RPMI7951 (cell line): ENCODE measurements at places on chromosomes 4 and X. TPM values are rescaled to one million over a fixed set of nuclear protein-coding genes. Genes with fewer than 3 reads are reported as not detected.

DNA sequence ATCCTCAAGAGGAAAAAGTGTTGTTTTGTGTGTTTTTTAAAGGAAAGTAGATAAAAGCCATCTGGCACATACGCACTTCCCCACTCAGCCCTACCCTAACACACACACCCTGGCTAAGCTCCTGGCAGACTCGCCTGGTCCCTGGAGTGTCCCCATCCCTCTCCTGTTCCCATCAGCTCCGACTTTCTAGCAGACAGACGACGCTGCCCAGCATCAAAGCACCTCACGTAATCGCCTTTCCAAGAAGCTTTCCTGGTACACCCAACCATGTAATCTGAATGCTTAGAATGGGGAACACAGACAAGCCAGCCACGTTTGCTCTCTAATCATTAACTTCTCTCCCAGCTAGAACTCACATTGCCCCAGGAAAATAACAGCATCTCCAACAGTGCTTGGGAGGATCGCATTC is 116.2 kb downstream of the AFAP1 start:
- DNase-seq = no peak

DNA sequence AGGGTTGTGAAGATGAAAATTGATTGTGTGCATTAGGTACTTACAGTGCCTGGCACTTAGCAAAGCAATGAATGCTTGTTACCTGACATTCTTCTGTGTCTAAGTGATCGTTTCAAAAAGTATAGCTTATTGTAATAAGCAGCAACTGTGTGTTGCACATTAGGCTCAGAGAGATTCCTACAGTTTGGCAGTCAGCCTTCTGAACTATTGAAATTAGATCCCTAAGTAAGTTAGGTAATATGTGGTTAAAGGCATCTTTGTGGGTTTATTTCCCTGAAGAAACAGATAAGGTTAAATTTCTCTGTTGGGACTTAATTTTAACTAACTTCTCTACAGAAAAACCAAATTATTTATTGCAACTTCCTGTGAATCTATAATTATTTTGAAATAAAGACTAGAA is 93.4 kb downstream of the REPS2 start:
- peak; percentile 44 for DNase-seq

DNA sequence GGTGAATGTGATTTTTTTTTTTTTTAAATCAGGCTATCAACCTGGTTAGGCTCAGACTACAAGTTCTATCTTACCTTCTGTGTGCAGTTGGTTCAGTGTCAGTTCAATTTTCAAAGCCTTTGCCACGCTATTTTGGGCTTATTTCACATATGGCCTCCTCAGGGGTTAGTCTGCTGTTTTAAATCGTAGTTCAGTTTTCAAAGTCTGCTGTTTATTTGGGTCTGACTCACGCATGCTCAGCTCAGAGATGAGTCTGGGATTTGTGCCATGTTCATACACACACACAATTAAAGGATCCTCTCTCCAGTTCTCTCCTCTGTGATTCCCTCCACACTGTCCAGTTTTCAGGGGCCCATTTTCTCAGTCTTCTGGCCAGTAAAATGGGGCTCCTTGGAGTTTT is 32.3 kb upstream of the ZFX start:
- peak; percentile 77 for DNase-seq

DNA sequence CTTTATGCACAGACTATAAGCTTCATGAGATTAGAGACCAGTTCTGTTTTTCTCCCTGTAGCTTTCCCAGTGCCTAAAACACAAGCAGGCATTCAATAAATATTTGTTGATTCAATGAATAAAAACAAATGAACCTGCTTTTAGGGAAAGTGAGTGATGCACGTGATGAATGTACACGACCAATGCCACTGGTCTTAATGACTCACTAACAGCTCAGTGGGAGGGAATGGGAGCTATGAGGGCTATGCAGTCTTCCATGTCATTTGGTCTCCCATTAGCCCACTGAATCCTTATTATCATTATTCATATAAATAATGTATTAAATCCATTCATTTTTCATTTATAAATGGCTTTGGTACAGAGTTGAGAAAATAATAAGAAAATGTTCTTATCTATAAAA is 247.4 kb downstream of the FBXO8 start:
- DNase-seq = no peak

- no peak for DNase-seq
Measured at GRCh38 chr4:61799794-61800193, 599.7 kb downstream of the ADGRL3 start.

GRCh38 chr4:159055833-159056232 is 47.0 kb upstream of the RAPGEF2 start:
- no peak for DNase-seq

- DNase-seq = peak; percentile 69
Measured at GRCh38 chrX:72245461-72246089, 6.7 kb upstream of the ERCC6L start.

DNA sequence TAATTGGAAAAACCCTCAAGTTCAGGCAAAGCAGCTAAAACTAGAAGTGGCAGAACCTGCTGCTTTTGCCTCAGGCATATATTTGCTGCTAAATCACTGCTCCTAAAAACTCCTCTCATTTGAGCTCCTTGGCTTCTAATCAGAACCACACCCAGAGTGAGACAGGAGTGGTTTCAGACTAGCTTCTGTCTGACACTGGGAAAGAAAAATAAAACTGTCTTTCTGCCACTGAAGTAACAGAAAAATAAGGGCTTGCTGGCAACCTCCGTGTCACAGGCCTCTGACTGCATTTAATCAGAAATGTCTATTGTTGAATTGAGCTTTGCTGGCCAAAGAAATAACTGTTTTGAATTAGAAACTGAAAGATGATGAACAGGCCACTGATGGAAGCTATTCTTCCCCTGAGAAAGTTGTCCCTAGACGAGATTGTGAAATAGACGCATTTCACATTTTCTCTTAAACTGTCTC is 52.1 kb upstream of the RAP2C start:
- DNase-seq = peak; percentile 10

GRCh38 chrX:128931071-128931470 is 592.2 kb downstream of the SMARCA1 start:
- DNase-seq = no peak

GRCh38 chr4:147491086-147491485 is 10.2 kb downstream of the EDNRA start:
- no peak for DNase-seq

GRCh38 chr4:154625971-154626370 is 13.5 kb upstream of the FGG start:
- no peak for DNase-seq

- peak; percentile 50 for DNase-seq
Measured at GRCh38 chr4:146545102-146545501, 23.4 kb upstream of the SLC10A7 start.

GRCh38 chrX:148185631-148186030 is 204.5 kb downstream of the FMR1NB start:
- no peak for DNase-seq

- DNase-seq = no peak
Measured at GRCh38 chr4:87717276-87718031, 67.4 kb downstream of the DMP1 start.

DNA sequence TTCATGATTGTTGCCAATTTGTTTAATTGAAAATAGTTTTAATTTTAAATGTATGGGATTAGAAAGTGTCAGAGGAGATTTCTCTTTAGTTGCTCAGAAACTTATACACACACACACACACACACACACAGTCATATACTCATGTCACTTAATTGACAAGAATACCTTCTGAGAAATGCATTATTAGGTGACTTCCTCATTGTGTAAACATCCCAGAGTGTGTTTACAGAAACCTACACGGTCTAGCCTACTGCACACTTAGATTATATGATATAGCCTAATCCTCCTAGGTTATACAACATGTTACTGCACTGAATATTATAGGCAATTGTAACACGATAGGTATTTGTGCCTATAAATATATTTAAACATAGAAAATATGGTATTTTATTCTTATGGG is 1327.4 kb downstream of the FSTL5 start:
- DNase-seq = no peak

GRCh38 chr4:40375620-40376019 is 40.5 kb downstream of the CHRNA9 start:
- DNase-seq = no peak

GRCh38 chr4:136651278-136651667 is 881.0 kb downstream of the PCDH18 start:
- DNase-seq = no peak

- no peak for DNase-seq
Measured at GRCh38 chr4:38668203-38668971, 4.4 kb downstream of the KLF3 start.

DNA sequence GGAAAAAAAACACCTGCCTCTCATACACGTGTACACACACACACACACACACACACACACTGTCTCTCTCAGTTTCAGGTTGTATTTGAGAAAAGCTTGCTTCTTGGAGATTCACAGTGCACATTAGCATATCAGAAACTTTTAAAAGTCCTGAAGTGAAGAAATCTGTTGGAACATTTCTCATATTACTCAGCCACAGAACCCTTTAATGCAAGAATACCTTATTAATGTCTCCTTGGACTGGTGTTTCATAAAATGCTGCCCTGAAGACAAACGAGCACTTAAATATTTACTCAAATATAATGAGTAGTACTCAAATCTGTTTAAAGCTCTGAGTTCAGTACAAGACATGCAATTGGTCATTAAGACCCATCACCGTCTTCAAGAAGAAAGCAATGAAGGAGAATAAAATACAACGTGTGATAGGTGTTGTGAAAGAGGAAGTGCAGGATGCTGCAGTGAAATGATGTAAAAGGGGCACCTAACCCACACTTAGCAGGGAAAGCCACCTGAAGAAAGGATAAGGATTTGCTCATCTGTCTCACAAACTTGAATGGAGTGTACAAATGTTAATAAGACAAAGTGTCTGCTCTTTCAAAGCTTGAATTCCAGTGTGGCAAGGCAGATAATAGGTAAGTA is 57.0 kb downstream of the DCLK2 start:
- no peak for DNase-seq

- no peak for DNase-seq
Measured at GRCh38 chrX:96979766-96980165, 96.1 kb downstream of the RPA4 start.

GRCh38 chrX:51406688-51407519 is 74.3 kb downstream of the NUDT10 start:
- no peak for DNase-seq

DNA sequence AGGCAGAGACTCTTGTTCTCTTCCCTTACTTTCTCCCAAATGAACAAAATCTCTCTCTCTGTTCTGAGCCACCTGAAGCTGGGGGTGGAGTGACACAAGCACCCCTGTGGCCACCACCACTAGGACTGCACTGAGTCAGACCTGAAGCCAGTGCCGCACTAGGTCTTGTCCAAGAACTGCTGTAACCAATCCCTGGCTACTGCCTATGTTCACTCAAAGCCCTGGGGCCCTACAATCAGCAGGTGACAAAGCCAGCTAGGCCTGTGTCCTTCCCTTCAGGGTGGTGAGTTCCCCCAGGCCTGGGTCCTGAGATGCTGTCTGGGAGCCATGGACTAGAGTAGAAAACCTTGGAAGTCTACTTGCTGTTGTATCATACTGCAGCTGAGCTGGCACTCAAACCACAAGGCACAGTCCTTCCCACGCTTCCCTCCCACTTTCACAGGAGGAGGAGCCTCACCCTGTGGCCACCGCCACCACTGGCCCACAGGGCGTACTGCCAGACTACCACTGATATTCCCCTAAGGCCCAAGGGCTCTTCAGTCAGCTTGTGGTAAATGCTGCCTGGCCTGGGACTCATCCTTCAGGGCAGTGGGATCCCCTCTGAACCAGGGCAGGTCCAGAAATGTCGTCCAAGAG is 119.1 kb downstream of the RTL9 start:
- peak; percentile 81 for DNase-seq

Gene CXXC4
- total RNA-seq = not detected in 2 replicates

Gene HPGD
- 0.24 TPM in 1 of 2 replicates, not detected in the other for total RNA-seq

Gene REPS2
- total RNA-seq = 1.1 and 1.2 TPM in 2 replicates

Gene FGFBP1
- total RNA-seq = not detected in 2 replicates

Gene GAGE12F
- total RNA-seq = not detected in 2 replicates

Gene SH3RF1
- total RNA-seq = 6.3 and 9.4 TPM in 2 replicates

Gene EDA2R
- 0.72 and 1.6 TPM in 2 replicates for total RNA-seq

Gene TEC
- total RNA-seq = 3.6 and 3.8 TPM in 2 replicates

Gene PABPC1L2B
- total RNA-seq = not detected in 2 replicates
